Activated CD4-positive, alpha-beta T cell treated with anti-CD3 and anti-CD28 coated beads for 1 hour (primary cell): ENCODE measurements at places on chromosomes 7 and 10.

DNA sequence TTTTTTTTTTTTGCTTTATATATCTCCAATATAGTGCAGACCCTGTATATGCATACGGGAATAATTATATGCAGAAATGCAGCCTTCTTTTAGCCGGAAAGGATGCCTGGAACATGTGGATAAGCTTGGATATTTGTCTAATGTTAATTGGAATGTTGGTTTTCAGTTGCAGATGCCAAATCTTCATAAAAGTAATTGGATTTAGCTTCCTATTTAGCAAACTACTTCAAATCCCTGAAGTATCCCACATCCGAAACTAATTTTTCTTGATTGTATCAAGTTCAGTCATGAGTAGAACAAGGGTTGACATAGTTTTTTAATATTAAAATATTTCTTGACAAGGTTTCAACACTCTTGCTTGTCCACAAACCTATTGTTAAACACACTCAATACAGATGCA is 281.7 kb downstream of the BBS9 start:
- DNase-seq = no peak

DNA sequence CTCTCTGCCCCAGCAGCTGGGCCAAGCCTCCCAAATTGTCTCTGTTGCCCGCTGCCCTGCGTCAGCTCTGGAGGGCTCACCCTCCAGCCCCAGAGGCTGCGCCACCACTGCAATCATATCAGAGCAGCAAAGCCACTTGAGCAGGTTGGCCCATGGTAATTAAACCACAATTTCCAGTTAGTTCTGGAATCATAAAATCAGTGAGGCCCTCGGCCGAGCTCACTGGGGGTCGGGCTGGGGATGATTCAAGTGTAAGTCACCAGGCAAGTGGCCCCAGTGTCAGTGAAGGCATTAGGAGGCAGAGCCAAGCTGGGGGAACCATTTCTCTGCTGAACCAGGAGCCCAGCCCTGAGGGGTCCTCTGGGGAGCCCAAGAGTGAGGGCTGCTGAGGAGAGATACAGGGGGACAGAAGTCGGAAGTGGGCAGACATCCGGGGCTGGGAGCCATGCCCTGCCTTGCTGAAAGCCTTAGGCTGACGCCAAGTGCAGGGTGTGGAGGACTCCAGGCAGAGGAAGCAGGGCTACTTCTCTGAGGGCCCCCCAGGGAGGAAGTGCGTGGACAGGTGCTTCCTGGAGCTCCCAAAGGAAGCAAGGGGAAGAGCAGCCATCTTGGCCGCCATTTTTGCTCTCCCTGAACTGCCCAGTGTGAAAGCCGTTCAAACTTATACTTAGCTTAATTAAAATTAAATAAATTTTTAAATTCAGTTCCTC is 29.5 kb upstream of the SLC29A3 start:
- DNase-seq = no peak

- DNase-seq = no peak
Observed at GRCh38 chr7:71290452-71290851, 158.5 kb downstream of the GALNT17 start.

DNA sequence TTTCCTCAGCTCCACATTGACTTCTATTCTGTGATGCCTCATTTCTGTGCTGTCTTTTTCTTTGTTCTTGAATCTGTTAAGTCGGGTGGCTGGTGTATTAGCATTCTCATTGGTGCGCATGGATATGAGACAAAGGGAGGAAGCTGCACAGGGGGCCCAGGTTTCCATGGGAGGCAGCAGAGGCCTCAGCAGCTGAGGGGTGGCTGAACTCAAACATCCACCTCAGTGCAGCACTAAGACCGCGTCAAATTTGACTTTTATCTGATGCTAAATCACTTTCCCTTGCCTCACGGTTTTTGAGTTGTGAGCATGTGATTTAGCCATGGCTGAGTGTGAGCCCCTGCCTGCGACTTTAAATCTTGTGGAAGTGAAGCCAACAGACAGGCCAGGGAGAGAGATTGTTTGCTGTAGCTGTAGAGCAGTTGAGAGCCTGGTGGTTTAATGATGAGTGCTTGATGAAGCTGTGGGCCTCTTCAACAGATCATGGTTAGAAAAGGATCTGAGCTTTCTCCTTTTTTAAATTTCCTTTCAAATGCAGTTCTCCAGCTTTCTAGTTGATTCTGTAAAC is 193.3 kb upstream of the ZNF804B start:
- DNase-seq = no peak

- no peak for DNase-seq
Observed at GRCh38 chr10:133421336-133422222, 2.8 kb downstream of the SPRN start.

DNA sequence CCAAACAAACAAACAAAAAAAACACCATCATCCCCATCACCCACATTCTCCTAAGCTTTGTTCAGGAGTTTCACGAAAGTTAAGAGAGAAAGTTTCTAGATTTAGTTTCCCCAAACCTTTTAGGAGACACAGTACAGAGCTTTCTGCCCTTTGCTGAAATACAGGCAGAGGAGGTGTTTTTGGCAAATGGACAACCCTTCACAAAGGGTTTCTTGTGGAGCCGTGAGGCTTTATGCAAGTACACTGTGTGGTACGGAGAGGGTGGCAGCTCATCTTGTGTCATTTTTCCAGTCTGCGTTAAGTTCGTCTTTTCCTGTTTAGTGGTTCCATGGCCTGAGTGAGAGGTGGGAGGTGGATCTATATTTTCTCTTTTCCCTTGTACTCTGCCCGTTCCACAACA is 215.5 kb upstream of the PRKCQ start:
- no peak for DNase-seq

GRCh38 chr10:18406136-18406535 is 245.3 kb downstream of the NSUN6 start:
- no peak for DNase-seq

GRCh38 chr7:151813997-151814396 is 62.9 kb downstream of the PRKAG2 start:
- DNase-seq = no peak

DNA sequence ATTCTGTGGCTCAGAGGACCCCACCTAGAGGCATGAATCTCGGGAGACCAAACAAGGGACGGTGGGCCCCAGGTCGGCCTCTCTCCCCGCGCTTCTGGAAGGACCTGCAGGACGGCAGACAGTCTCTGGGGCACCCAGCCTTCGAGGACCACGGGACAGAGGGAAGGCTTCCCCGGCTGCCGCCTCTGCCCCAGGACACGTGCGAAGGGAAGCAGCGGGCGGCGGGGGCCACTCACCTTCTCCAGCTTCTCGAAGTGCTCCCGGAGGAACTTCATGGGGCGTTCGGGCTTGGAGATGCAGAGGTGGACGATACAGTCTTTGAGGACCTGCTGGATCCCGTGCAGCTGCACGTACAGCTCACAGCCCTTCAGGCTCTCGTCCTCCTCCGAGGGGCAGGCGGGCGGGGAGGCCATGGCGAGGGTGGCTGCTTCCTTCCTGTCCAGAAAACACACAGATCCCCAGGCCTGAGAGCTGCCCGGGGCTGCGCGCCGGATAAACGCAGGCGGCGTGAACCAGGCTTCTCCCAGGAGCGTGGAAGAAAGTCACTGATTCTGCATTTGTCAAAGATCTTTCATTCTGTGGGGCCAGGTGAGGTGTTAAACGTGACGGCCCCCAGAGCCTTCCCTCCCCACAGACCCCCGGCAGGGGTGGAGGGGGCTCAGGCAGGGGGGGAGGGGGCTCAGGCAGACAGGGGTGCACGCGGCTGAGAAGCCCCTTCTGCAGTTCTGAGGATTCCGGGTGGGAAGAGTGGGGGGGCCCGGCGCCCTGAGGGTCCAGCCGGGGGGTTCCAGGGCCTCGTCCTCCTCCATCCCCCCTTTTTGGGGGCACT is 15.2 kb upstream of the DNAAF5 start:
- no peak for DNase-seq

DNA sequence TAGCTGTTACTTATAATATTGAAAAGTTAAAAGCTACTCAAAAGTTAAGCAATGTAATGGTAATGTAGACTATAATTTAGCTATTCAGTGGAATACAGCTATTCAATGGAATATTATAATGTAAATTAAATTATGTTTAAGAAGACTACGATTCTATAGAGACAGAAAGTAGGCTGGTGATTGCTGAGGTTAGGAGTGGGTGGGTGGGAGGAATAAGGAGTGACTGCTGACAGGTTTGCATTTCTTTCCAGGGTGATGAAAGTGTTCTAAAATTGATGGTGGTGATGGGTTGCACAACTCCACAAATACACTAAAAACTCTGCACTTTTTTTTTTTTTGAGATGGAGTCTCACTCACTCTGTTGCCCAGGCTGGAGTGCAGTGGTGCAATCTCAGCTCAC is 21.4 kb downstream of the DENND2A start:
- no peak for DNase-seq

- peak; percentile 62 for DNase-seq
Observed at GRCh38 chr10:101161494-101162299, 30.6 kb downstream of the TLX1 start.

DNA sequence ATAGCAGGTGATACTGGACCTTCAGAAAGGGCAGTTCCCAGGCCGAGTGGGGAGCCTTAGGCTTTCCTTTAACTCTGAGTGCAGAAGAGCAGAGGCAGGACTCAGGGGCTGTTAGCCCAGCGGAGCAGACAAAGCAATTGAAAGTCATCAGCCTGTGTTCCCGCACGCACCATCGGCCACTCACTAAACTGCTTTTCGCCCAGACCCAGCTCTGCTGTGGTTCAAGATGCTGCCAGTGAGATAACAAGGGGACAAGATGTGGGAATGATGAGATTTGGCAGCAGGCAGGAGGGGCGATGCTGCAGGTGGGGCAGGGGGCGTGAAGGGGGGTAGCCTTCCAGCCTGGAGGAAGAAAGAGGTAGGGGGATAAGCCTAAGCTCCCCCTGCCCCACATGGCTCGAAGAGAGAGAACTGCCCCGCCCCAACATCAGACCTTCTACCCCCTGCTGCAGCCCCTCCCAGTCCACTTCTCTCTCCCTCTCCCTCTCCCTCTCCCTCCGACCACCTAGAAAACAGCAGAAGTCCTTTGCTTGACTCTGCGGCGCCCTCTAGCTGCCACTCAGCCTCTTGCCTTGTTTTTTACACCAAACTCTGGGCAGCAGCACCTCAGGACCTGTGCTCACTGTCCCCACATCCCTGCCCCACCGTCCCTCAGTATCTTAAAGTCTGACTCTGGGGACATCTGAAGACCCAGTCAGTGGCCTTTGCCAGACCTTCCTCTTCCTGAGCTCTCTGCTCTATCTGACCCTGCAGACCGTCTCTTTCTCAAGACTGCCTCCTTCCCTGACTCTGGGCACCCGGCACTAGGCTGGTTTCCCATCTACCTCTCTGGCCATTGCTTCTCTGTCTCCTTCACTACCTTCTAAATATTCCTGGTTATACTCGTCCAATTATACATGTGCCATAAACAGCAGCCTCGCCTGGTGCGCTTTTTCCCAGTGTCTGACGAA is 110.5 kb downstream of the C10orf105 start:
- DNase-seq = peak; percentile 33

DNA sequence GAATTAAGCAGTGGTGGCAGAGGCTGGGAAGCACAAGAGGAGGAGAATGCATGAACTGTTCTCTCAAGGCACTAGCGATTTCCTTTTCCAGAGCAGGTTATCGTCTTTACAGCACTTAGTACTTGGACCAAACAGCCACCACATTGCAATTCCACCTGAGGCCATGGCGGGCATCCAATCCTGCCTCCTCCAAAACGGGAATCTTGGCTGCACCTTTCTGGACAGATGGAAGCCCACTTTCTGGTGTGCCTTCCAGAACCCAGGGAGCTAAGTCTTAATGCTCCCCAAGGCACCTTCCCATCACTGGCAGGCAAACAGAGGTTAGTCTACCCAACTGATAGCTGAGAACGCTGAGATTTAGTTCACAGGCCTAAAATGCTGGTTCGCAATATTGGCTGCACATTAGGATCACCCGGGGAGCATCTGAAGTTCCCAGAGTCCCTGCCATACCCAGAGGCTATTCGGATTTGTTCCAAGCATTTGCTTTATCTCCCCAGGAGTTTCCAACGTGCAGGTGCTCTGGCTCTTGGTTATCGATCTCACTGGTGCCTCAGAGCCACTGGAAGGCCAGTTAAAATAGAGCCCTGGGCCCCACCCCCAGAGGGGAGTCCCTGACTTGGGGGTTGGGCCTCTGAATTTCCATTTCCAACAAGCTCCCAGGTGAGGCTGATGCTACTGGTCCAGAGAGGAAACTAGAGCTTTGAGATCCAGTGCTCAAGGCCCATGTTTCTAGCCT is 62.2 kb downstream of the KCNMA1 start:
- no peak for DNase-seq

- no peak for DNase-seq
Observed at GRCh38 chr10:91242940-91243339, 22.5 kb downstream of the PCGF5 start.

- no peak for DNase-seq
Observed at GRCh38 chr10:3413937-3414666, 241.5 kb upstream of the PITRM1 start.

DNA sequence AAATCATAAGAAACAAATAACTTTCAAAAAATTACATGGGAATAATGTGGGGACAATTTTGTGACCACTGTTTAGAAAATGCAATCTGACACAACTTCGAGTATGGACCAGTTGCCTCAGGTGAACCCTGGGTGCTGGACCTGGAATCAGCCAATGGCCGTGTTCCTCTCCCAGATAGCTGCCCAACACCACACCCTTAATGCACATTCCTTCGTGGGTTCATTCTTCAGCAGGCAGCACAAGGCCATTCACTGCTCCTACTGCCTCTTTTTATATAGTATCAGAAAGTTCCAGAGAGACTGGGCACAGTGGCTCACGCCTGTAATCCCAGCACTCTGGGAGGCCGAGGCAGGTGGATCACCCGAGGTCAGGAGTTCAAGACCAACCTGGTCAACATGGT is 89.1 kb upstream of the PARD3 start:
- no peak for DNase-seq

DNA sequence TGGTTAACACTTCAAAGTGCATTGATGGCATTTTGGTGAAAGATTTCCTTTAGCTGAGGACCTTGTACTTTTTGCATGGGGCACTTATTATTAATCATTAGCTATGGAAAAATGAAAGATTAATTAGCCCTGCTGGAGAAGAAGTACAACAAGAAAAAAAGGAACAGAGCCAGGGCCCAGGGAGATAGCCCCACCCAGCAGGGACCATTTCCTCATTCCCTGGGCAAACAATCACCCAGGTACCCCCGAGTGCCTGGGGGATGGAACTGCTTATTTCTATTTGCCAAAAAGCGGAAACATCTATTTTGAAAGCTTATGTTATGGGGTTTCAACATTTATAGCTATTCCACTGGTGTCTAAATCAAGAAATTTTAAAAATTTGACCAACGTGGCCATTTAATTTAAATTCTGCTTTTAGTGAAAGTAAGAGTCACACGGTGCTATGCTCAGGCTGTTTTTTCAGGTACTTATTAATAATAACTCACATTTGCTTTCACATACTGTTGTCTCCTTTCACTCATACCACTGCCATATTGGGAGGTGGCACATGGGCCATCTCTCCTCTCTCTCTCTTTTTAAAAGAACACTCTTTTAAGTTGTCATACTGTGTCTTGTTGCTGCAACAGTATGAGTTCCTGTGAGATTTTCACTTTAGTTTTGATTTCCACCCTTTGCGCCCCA is 143.6 kb upstream of the KIF5B start:
- DNase-seq = no peak

- no peak for DNase-seq
Observed at GRCh38 chr7:108404509-108405420, 51.5 kb downstream of the NRCAM start.
